ENCODE measurements at places on chromosomes 4 and X.

- DNase-seq = no peak
These were observed 31.8 kb downstream of the CHIC2 start for GRCh38 chr4:54032558-54033135.

DNA sequence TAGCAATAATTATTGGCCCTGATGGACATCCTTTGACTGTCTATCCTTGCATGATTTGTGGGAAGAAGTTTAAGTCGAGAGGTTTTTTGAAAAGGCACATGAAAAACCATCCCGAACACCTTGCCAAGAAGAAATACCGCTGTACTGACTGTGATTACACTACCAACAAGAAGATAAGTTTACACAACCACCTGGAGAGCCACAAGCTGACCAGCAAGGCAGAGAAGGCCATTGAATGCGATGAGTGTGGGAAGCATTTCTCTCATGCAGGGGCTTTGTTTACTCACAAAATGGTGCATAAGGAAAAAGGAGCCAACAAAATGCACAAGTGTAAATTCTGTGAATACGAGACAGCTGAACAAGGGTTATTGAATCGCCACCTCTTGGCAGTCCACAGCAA lies 60.7 kb downstream of the ZFX start:
- DNase-seq = no peak

- DNase-seq = no peak
These were observed 10.0 kb upstream of the PPA2 start for GRCh38 chr4:105483840-105484239.

GRCh38 chr4:1743975-1744374 lies 22.7 kb downstream of the TACC3 start:
- no peak for DNase-seq

- no peak for DNase-seq
These were observed 50.4 kb downstream of the FHIP1A start for GRCh38 chr4:151459375-151459774.

- no peak for DNase-seq
These were observed 2.9 kb downstream of the CXCL8 start for GRCh38 chr4:73743281-73743680.

DNA sequence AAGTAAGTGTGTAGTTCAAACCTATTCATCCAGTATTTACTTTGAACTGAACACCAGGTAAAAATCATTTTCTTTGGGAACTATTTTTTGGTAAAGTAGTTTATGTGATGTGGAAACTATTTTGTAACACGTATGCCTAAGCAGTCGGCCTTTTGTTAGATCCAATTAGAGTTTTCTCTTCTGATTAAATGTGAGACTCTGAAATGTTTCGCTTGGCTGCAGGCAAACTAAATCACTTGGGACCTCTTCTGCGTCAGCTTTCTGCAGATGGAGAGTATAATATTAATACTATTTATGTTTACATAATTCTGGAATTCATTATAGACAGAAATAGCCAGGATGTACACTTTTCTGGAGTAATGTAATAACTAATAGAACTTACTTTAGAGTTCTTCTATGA lies 46.9 kb downstream of the BMPR1B start:
- DNase-seq = no peak

- no peak for DNase-seq
These were observed 117.8 kb upstream of the NOCT start for GRCh38 chr4:138897811-138898226.

GRCh38 chr4:165873298-165874071 lies 448 bp downstream of the TLL1 start:
- DNase-seq = peak; percentile 51

DNA sequence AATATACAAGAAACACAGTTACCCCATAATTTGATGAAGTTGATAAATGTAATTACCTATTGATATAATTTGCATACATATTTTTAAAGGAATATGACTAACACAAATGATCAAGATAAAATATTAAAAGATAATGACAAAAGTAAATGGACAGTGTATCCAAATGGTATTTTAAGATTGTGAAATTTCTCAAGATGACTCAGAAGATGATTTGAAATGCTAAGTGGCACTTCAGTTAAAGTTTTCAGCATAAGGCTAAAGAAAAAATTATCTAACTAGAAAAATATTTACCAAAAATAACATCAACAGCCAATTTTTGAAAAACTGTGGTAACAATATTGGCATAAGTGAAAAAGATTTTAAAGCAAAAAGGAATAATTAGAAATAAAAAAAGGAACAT lies 248.4 kb upstream of the NDST4 start:
- DNase-seq = no peak

- DNase-seq = no peak
These were observed 158.4 kb downstream of the CHIC2 start for GRCh38 chr4:53905941-53906377.

DNA sequence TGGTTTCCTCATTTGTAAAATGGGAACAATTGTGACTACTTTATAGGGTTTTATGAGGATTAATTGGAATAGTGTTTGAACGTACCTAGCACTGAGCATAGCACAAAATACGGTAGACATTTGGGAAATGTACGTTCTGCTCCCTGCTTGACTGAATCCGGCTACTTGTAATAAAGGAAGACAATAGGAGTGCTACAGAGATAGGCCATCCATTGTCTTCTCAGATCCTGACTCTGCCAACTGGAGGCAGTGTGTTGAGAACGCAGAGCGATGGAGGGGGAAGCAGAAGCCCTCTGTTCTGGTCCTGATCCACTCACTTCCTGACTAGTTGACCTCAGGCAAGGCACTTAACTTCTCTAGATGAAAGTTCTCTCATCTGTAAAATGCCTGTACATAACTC lies 26.4 kb downstream of the ENPP6 start:
- no peak for DNase-seq

DNA sequence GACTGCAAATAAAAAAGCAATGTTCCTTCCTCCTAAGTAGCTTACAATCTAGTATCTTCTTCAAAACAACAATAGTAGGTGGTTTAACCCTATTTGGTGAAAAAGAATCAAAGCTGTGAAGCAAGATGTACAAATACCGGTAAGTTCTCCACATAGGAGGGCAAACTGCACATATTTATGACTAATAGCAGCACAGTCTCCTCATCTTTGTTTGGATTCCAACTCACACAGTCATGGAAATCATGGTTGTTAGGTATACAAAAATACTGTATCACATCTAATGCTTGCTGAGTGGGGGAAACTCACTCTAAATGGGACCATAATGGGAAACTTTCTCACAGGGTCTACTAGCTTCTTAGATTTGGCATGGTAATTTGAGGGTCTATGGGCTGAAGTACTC lies 597.2 kb downstream of the INPP4B start:
- DNase-seq = no peak
